Germinal center (tissue), 1 donor: ENCODE measurements at places on chromosomes 4 and X.

GRCh38 chrX:93591398-93591797, 82.0 kb downstream of the NAP1L3 start:
- no peak for DNase-seq

DNA sequence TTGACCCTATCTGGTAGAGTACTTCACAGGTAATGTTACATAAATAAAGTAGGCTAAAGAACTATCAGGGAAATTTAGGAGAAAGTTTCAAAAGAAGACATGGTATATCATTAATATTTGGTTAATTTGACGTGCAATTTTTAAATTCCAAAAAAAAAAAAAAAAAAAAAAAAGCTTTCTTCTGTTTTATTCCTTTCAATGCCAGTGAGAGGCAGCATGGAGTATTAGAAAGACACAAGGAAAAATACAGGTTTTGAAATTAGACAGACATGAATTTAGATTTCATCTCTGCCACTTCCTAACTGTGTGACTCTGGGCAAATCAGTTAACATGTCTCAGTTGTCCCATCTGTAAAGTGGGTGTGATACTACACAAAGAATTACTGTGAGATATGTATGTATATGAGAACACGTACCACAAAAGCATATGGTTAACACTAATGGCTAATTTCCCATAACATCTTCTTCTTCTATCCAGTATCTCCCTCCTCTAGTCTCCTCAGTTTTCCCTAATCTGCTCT, 132.5 kb downstream of the GPC3 start:
- no peak for DNase-seq

DNA sequence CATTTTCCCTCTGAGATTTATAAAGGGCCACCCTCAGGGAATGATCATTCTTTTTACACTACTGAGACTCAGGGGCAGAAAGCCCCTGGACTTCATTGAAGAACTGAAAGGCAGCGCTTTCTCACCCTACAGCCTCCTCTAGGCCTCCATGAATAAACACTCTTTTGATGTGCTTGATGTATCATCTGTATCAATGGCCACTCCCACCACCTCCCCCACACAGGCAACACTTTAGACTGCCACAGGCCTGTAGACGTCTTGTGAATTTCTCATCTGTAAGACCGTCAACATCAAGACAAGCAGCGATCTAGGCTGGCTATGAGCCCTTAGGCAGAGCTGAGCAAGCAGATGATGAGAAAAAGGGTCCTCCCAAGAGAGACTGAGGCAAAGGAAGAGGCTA, 123.2 kb downstream of the HUWE1 start:
- DNase-seq = no peak

GRCh38 chr4:174464949-174465348, 57.3 kb downstream of the HPGD start:
- no peak for DNase-seq

DNA sequence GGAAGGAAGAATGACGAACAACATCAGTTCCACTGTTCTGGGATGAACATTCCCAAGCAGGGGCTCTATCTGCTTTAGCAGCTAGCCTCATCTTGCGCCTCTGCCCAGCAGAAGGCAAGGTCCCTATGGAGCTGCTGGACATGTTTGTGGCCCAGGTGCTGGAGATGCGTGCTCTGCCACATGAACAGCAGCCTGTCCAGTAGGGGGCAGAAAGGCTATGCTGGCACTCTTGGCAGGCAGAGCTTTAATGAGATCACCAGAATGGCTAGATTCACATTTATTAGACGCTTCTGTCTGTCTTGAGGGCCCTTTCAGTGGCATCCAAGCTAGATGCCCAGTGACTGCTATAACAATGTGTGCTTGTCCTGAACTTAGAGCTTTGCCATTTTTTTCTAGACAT, 1826.0 kb downstream of the STIM2 start:
- no peak for DNase-seq

DNA sequence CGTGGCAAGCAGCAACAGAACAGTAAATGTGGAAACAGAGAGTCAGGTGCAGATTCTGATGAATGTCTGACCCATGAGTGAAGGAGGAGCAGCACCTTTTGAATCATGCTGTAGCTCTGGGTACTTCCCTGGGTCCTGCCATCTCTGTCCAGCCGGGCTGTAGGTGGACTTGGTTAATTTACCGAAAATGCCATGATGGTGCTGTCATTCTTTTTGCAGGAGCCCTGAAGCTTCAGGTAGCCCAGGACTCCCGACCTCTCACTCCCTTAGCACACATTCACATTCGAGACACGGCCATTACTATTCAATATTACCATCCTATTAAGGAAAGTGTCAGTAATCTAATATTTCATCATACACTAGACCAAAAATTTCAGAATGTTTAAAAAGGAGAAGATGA, 320.9 kb downstream of the STK32B start:
- DNase-seq = no peak
